Activated naive CD4-positive, alpha-beta T cell treated with anti-CD3 and anti-CD28 coated beads for 36 hours (primary cell): ENCODE measurements at places on chromosomes 16 and 17.

- no peak for DNase-seq
Measured at GRCh38 chr17:20307326-20307910, 159.9 kb downstream of the LGALS9B start.

- no peak for DNase-seq
Measured at GRCh38 chr17:72613396-72613795, 479.1 kb downstream of the SLC39A11 start.

DNA sequence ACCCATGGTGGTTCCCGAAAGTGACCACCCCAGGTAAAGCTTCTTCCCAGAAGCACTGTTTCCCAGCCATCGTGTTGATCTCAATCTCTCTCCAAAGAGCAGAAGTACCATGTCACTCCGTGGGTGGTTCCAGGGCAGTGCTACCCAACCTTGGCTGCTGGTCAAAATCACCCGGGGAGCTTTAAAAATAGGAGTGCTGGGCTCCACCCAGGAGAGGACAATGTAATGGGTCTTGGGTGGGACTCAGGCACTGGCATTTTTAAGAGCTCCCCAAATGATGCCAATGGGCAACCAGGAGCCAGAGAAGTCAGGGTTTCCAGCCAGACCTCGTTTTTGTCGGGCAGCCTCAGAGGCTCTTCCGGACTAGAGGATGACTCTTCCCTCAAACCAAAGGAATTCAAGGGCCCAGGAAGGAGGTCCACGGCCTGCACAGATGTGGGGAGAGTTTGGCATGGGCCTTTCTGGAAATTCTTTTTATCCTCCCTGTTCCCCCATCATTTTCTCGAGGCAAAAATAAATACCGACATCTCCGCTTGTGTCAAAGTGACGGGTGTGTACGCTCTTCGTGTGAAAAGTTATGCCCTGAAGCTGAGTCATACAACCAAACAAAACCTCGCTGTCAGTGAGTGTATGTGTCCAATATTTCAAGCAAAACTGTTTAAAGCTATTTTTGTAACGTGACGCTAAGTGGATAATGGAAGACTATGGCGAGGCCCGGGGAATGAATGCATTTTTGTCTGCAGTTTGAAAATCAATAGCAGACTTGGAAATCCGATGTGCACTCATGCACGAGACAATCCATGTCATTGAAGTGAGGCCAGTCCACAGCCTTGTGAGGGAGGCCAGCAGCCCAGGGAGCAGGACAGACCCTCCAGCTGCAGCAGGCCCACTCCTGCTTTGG is 364.1 kb downstream of the FOXL1 start:
- no peak for DNase-seq

- peak; percentile 74 for DNase-seq
Measured at GRCh38 chr16:67672739-67673662, 6.4 kb downstream of the C16orf86 start.

- no peak for DNase-seq
Measured at GRCh38 chr17:80768936-80769335, 222.7 kb upstream of the CHMP6 start.

DNA sequence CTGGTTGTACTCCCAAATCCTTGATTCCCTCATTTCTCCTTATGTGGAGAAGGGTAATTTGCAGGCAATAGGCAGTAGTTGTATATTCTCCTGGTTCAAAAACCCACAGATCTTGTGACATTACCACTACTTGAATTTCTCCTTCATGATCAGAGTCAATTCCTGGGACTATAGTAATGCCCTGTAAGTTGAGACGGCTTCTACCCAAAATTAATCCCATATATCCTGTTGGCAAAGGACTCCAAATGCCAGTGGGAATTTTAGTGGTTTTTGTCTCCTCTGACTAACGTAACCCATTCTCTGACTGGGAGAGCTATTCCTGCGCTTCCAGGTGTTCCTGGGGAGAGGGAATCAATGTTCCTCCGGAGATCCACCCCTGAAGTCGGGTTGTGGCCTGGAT is 11.6 kb upstream of the ZNF689 start:
- DNase-seq, result no peak

DNA sequence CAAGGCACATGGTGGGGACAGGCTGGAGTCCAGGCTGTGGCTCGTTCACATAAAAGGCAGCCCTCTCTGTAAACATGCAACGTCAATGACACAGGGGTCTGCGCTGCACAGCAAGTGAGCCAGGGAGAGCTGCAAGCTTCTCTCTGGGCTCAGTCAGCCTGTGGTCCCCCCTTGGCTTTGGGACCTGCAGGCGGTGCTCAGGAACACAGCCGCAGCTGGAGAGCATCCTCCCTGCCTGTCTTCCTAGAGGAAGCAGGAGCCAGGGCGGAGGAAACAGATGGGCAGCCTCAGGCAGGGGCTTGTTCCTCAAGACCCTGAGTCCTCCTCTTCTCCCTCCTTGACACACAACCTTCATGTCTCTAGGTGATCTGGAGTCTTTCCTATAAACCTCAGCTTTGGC is 228.0 kb downstream of the C16orf78 start:
- no peak for DNase-seq

- no peak for DNase-seq
Measured at GRCh38 chr17:43820759-43821158, 12.2 kb downstream of the MPP3 start.

DNA sequence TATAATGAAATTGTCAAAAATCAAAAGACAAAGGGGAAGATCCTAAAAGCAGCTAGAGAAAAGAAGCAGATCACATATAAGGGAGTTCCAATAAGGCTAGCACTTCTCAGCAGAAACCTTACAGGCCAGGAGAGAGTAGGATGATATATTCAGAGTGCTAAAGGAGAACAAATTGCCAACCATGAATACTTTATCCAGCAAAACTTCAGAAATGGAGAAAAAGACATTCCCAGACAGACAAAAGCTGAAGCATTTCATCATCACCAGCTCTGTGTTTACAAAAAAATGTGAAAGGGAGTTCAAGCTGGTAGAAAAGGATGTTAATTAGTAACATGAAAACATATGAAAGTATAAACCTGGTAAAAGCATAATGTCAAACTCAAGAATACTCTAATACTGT is 37.4 kb downstream of the CDR2 start:
- DNase-seq, result no peak
